ENCODE measurements at places on chromosomes 5 and 9.

DNA sequence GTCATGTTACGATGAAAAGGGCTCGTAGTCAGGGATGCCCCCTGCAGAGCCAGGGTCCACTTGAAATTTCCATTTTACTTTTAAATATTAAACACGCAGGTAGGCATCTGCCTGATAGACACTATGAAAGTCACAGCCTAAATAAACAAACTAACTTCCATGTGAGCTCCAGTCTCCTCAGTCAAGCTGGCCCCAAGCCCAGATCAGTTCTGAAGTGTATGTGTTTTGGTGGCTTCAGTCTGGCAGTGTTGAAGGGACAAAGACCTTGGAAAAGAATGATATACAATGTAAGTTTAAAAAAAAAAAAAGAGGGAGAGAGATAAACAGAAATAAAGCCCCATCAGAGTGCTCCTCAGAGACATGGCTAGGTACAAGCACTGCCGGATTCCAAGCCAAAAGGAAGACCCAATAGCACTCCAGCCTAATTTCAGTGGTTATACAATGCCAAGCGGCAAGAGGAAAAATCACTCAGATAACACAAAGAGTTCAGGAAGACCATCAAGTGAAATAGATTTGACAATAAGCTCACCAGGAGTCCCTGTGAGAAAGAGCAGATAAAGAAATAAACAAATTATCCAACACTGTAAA lies 181.0 kb downstream of the BNC2 start:
- no peak for DNase-seq

DNA sequence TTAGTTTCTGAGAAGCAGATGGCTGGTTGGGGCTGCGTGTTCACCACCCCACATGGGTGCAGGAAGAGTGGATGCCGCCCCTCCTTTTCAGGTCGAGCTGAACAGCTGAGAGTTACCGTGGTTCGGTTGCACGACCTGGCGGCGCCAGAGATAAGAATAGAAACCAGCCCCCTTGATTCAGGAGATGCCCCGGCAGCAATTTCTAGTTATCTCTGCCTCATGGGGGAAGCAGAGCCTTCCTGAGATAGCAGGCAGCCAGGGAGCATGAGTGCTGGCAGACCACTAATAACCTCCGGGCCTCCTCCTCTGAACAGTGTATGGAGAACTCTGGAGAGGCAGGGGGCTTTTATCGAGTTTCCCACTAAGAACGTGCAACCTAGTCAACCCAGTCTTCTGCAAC lies 177.8 kb downstream of the NSG2 start:
- DNase-seq, result no peak

DNA sequence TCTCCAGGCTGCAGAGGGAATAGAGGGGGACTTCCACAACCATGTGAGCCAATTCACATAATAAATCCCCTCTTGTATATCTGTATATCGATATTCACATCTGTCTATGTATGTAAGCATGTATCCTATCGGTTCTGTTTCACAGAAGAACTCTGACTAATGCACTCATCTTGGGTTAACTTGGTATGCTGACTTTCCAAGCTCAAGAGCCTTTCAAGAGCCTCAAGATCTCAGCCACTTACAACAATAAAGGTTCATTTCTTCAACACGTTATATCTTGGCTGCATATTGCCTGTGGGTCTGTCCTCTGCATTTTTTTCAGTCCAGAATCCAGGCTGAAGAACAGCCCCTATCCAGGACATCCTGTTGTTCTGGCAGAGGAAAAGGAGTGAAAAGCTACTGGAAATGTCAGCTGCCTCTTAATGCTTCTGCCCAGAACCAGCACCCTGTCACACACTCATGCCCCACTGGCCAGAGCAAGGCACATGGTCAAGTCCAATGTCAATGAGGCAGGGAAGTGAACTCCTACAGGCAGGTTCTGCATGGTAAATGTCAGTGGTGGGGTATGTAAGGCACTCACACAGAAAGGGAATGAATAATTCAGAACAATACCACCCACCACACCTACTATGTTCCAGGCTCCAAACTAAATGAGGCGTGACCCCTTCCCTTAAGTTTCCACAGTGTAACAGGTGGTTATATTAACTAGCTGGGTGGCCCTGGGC lies 91.6 kb upstream of the ICE1 start:
- no peak for DNase-seq

- peak; percentile 59 for DNase-seq
Observed at GRCh38 chr5:10594591-10595210, 30.8 kb downstream of the ANKRD33B start.

- no peak for DNase-seq
Observed at GRCh38 chr5:45110399-45110798, 301.7 kb downstream of the MRPS30 start.

DNA sequence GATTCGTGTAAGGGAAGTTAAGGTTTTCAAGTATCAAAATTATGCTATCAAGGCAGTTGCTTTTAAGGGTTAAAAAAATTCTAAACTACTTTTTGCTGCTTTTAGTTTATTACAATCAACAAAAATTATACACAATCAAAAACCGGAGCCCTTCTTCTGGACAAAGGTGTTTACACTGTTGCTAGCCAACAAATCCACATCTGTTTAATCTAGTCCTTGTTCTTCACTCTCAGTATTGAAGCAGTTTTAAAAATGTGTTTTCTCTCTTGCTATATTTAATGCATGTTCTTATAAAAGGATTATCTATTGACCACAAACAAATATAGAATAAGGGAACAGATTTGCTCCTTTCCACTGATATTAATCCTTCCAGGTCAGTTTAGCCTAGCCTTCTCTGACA lies 2.5 kb downstream of the FEM1C start:
- DNase-seq, result no peak

DNA sequence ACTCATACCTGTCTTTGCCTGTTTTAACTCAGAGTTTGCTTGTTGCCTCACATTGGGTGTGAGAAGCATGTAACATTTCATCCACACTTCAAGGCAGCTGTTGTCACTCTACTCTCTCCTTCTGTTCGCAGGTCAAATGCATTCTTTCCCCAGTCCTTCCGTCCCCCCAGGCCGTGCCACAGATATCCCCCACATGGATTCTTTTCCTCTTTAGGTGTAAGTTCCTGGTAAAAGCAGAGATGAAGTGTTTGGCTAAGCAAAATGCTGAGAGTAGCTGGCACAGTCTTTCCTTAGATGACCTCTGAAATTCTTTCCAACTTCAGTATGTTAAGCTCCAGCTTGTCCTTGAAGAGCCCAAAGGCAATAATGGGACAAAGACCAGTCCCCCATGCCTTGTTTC lies 328.2 kb downstream of the SLIT3 start:
- DNase-seq, result no peak

GRCh38 chr5:143359869-143360268 lies 43.6 kb downstream of the NR3C1 start:
- DNase-seq, result no peak

DNA sequence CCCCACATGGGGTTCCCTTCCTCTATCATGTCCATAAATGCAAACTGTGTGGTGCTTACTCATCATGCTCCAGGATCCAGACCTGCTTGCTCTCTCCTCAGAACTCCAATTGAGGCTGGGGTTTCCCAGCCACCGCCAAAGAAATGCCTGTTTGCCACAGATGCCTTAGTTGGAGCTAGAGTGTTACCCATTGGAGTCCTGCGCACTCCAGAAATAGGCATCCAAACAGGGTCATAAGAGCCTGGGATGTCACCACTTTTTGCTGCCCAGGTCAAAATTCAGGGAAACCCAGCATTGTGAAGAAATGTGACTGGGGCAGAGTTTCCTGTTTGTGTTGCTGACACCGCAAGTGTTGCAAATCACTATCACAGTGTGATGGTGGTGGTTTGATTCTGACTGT lies 60.7 kb upstream of the SPDL1 start:
- no peak for DNase-seq

All from type B pancreatic cell (in vitro differentiated cells).